Activated CD8-positive, alpha-beta memory T cell treated with anti-CD3 and anti-CD28 coated beads, Interleukin-2, amount 50 U/mL, for 4 hours (primary cell): ENCODE measurements at places on chromosomes 16 and 17.

DNA sequence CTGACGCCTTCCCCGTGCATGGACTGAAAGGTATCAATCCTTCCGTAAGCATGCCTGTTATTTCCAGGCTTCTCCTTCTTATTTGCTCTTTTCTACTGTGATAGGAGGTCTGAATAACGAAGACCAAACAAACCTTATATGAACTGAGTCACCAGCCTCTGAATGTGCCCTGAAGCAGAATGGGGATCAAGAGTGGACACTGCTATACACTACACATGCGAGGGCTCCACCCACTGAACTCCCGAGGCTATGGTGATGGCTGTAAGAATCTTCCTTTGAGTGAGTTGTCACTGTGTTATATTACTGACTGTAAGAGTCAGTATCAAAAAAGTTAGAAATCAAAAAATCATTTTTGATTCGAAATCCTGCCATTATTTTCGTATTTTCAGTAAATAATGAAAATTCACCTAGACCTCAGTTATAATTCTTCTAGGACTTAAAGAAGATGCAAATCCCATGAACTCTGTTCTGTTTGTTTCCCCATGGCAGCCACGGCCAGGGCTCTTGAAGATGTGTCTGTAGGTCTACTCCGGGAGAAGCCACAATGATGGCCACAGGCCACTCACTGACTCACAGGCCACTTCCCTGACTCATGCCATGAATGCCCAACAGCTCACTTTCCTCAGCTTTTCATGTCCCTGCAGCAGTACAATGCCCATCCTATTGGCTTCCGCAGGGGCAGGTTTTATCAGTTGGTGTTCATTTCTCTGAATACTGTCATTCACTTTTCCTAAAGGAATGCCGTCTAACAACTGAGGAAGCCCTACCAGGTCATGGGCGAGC lies 54.7 kb downstream of the ZZEF1 start:
- DNase-seq = no peak

- DNase-seq = no peak
These were observed 299.3 kb downstream of the KCNJ2 start for GRCh38 chr17:70468661-70469060.

DNA sequence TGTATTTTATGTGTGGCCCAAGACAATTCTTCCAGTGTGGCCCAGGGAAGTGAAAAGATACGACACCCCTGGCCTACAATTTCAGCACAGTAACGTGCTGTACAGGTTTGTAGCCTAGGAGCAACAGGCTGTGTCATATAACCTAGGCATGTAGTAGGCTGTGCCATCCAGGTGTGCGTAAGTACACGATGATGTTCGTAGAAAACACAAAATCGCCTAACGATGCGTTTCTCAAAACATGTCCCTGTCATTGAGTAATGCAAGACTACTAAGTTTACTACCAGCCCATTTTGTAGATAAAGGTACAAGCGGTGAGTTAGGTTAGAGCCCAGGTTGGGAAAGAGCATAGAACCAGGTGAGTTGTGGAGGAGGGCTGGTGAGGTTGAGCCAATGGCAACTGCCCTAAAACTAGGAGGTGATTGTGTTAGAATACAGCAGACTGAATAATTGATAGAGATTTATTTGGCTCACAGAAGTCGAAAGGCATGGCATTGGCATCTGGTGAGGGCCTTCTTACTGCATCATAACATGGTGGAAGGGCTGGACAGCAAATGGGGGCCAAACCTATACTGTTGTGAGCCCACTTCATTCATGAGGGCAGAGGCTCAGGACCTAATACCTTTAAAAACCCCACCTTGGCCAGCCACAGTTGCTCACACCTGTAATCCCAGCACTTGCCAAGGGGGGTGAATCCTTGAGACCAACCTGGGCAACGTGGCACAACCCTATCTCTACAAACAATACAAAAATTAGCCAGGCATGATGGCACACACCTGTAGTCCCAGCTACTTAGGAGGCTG lies 4.2 kb downstream of the EIF1 start:
- DNase-seq = no peak

DNA sequence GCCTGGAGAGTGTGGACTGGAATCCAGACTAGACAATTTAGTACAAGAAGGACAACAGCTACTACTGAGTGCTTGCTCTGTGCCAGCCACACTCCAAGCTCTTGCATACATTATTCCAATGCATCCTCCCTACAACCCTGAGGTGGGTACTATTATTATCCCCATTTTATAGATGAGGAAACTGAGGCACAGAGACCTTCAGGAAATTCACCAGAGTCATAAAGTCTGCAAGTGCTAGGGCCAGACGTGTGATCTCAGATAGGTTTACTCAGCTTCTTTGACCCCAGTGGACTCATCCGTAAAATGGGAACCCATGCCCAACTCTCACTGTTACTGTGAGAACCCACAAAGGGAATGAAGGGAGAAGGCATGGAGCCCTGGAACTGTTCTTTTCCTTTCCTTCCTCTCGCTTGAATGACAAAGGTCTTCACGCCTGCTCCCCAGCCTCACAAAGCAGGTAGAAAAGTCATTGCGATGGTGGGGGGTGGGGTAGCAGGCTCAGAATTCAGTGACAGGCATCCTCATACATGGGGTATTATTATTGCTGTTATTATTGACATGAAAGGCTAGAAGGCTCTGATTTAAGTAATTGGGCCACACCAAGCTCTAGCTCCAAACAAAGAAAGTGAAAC lies 160.0 kb downstream of the ZNF423 start:
- DNase-seq = no peak

GRCh38 chr16:79287424-79287917 lies 313.1 kb downstream of the MAF start:
- DNase-seq = no peak

- DNase-seq = no peak
These were observed 47.0 kb downstream of the COX4I1 start for GRCh38 chr16:85846461-85846860.

DNA sequence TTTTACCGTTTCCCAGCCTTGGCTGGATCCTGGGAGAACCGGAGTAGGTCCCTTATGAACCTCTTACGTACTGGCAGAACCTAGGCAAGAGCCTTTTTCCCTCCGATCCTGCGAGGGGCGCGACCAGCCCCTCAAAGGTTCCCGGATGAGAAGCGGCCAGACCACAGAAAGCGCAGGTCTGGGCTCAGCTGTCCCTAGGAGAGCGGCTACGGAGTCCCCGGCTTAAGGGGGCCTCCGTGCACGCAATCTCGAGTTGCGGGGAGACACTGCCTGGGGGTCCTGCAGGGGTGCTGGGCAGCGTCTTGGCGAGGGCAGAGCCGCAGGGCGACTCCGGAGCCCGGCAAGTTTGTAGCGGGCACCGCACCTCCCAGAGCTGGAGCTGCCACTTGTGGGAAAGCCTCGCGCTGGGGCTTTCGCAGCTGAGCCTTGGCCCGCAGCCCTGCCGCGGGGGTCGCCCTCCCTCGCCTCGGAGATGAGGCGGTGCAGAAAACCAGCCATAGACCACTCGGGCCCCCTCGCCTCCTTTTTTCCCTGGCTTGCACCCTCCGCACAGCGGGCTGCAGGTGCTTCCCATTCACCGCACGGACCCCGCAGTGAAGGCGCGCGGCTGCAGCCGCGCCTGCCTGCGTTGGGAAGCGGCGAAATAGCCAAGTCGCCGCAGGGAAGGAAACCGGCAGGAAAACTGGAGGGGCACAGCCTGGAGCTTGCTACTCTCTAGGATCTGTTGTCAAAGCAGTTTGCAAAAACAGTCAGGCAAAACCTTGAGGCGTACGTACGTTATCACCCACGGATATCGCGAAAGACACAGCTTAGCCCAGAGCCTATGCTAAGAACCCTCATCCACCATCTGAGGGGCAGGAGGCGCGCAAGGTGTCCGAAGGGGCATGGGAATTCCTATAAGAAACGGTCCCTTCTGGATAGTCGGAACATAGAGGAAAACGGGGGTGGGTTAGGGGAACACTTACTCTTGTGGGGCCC lies 834 bp downstream of the CDH8 start:
- DNase-seq = no peak

DNA sequence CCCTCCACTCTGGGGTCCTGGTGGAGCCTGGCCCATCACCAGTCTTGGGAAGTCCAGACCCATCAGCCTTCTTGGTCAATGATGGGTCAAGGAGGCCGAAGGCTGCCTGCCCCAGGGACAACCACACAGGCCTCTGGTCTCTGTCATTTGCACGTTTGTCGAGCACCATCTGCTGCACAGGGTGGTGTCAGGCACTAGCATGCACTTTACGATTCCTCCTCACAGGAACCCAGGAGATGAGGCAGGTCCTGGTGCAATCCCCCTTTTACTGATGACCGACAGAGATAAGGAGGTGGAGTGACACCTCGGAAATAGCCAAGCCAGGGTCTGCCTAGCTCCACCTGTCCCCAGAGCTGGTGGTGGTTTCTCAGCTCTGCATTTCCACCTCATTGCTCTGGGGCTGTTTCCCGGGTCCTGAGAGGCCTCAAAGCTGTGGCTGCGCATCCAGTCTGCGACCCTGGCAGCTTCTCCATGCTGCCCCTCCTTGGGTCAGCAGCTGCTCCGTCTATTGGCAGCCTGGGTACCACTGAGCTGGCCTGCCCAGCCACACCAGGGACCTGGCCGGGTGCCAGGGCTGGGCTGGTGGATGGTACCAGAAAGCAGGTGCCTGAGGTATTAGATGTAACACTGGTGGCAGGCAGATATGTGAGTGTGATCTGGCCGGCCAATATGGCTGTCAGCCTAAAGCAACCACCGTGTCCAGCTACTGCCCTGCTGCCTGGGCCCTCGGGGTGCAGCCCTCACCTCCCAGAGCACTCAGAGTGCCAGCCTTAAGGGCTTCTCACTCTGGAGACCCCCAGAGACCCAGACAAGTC lies 10.0 kb downstream of the MMP15 start:
- no peak for DNase-seq

GRCh38 chr17:76428511-76428910 lies 24.4 kb downstream of the UBE2O start:
- no peak for DNase-seq

GRCh38 chr17:78357672-78358537 lies 2.0 kb downstream of the SOCS3 start:
- DNase-seq = no peak

DNA sequence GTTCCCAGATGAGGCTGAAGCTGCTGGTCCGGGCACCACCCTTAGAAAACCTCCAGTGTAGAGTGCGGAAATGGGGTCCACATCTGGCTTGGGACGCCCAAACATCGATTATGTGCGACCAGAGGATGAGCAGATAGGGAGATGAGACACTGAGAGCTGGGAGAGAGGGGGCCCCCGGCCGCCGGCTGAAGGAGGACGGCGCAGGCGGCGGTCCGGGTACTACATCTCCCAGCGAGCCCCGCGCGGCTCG lies 182 bp upstream of the SPECC1 start:
- DNase-seq = no peak

GRCh38 chr17:62094175-62094574 lies 29.1 kb upstream of the MED13 start:
- DNase-seq = no peak

DNA sequence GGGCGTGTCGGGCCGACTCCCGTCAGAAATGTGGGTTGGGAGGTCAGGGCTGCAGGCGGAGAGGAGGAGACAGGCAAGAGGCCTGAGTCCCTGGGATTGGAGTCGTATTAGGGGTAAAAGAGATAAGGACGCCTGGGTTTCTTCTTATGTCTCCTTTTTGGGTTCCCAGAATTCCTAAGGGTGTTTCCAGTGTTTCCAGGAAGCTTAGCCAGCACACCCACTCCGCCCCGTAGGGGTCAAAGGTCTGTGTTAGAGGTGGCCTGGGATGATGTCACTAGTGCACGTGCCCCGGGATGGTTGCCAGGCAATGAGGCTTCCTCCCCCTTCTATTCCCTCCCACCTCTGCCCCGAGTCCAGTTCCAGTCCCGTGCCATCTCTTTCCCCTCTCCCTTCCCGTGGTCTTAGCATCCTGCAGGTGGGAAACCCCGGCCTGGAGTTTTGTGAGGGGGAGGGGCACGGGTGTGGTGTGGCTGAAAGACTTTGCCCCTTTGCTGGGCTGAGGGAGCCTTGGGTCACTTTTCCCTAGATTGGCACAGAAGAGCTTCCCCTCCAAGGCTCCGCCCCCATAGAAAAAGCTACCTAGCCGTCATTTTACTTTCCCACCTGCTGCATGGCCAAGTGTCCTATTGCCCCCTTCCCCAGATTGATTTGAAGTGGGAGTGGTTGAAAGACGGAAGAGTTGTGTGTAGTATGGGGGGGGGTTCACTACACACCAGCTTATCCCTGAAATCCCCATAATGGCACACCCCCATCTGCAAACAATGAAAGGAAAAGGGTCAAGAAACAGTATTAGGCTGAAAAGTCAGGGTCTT lies 2.8 kb downstream of the KDM6B start:
- DNase-seq = peak; percentile 51

DNA sequence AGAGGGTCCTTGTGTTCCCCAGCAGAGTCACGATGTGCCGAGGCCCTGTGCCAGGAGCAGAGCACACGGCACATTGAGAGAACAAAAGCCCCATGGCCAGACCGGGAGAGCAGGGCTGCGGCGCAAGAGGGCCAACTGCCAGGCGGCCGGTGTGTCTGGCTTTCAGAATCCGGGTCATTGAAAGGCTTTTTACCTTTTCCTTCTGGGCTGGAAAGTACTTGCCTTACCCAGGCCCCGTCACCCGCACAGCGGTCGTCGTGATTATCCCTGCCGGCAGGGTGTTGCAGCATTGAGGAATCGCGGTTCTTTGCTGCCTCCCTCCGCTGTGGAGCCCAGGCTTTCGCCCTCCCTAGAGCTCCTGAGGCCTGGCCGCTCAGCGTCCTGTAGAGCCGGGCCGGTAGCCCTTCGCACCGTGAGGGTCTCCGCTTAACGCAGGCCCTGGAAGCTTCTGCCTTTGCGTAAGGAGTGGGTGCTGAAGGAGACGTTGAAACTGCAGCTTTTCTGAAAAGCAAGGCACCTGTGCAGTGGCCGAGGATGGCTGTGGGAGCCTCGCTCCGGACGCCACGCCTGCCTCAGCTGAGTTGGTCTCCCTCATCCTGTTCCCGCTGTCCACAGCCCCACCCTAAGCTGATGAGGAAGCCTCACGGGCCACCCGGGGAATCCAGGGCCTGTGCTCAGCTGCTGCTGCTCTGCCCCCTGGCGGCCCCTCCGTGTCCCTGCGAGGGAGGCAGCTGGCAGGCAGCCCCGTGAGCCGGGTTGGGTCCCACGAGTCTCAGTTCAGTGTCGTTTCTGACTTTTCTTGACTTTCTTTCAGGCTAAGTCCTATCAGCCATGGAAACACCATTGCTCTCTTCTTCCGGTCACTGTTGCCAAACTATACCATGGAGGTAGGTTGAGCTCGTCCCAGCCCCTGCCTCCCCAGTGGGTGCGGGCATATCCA lies 8.6 kb upstream of the MC1R start:
- peak; percentile 70 for DNase-seq
